AG09319 (cell line): ENCODE measurements at places on chromosomes 5 and 9.
A peak's percentile ranks its signal among the peaks of the same experiment; 100 is the strongest.

DNA sequence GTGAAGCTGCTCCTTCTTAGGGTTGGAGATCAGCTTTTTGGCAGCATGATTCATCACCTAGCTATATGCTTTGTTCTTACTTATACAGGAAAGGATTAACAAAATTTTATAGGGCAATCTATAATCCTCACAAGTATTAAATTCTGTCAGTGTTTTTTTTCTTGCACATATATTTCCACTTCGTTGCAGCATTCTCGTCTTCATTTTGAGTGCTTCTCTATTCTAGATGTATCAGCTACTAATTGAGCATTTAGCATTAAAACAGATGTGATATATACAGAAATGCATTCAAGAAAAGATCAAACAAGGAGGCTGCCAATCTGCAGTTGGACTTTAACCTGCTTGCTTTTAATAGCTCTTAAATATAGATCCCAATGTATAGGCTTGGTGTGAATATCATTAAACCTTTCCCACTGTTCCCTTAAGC is 3.6 kb upstream of the CTXN3 start:
- DNase-seq: no peak

GRCh38 chr5:66180282-66181155 is 36.4 kb downstream of the SREK1 start:
- DNase-seq: no peak

DNA sequence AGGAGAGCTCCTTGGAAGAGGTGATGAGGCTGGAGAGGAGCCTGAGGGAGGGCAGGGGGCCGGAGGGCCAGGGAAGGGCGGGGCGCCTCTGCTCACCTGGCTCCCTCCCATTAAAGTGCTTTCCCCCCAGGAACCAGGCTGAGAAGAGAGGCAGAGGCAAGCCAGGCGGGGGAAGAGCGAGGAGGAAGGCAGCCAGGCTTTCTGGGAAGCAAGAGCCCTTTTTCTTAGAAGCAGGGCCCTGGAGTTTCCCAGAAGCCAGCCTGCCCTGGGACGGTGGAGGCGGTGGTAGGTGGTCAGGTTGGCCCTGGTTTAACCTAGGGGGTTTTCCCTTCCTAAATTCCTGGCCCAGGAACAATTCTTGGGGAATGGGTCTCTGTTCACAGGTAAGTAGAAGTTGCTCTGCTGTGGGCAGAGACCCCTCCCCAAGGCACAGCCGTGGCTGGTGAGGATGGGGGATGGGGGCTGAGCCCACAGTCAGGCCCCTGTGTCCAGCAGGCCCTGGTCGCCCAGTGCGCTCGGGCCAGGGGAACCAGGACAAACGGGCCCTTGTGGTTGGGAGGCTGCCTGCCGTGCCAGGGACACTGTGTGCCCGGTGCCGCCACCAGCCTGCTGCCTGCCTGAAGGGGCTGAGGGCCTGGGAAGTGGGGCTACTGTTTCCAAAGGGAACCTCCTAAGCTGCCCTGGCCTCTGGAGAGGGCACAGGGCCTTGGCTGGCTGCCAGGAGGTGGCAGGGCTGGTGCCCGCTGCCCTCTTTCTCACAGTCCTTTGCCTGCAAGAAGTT is 16.6 kb upstream of the RALGDS start:
- DNase-seq: no peak

- peak; percentile 39 for DNase-seq
These were observed 2.0 kb upstream of the ADAMTS6 start for GRCh38 chr5:65483546-65484346.

- DNase-seq: peak; percentile 50
These were observed at the start of gene ACER2 for GRCh38 chr9:19408693-19409400. Gene ACER2 (plus strand): TSS chr9:19409009. CDS start chr9:19409085, 76 bp downstream.

- DNase-seq: no peak
These were observed 327.3 kb upstream of the CDH6 start for GRCh38 chr5:30866142-30866541.

DNA sequence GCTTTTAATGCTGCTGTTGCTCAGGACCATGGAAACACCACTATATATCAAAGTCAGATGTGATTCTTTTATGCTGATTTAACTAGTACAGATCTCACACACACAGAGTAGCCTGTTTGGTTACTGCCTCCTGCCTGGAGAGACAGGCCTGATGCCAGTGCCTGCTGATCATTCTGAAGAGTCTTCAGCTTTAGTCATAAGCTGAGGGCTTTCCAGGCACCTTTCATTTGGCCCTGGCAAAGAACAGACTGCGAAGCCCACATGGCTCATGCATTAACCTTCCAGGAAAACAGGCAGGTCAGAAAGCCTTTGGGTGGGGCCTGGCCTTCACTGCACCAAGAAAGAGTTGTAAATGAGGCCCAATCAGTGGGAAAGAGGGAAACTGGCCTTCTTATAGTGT is 144.7 kb downstream of the SAXO1 start:
- peak; percentile 7 for DNase-seq

GRCh38 chr9:81558091-81558830 is 131.1 kb downstream of the TLE1 start:
- peak; percentile 94 for DNase-seq

GRCh38 chr9:88984543-88984883 is 6.8 kb upstream of the S1PR3 start:
- no peak for DNase-seq

- no peak for DNase-seq
These were observed 1.5 kb upstream of the PHF19 start for GRCh38 chr9:120878188-120879130.

GRCh38 chr5:36089989-36090388 is 23.3 kb upstream of the UGT3A2 start:
- DNase-seq: no peak

DNA sequence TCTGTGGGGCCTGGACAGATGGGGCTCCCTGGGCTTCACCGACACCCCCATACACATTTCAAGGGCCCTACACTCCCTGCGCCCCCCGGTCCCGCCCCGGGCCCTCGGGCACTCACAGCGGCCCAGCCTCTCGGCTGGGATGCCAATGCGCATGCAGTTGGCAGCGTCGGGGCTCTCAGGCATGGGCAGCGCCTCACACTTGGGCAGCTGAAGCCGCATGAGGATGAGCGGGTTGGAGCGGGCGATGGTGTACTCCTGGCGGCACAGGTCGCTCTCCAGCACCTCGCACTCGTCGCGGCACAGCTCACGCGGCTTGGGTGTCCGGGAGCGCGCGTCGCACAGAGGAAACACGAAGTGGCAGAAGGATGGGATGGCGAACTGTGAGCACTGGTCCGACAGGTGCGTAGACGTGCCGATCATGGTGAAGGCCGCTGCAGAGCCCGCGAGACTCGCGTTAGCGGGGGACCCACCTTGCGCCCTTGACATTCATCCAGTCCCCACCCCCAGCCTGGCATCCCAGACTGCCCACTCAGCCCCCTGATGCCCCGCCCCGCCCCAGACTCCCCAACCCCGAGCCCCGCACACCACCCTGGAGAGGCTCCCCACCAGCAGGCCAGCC is 216.9 kb downstream of the ROR2 start:
- DNase-seq: no peak

DNA sequence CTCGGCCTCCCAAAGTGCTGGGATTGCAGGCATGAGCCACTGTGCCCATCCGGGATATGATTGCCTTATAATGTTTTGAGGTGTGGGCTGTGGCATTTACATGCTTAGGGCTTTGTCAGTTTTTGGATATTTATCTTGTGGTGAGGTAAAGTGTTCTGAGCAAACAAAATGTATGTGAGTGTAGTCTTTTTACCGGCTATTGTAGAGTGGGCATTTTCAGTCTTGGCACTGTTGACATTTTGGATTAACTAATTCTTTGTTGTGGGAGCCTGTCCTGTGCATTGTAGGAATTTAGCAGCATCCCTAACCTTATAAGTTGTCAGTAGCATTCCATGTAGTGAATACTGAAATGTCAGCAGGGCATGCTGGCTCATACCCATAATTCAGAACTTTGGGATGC is 21.6 kb downstream of the G3BP1 start:
- no peak for DNase-seq

- DNase-seq: no peak
These were observed 43.3 kb downstream of the PUM3 start for GRCh38 chr9:2800394-2801179.

DNA sequence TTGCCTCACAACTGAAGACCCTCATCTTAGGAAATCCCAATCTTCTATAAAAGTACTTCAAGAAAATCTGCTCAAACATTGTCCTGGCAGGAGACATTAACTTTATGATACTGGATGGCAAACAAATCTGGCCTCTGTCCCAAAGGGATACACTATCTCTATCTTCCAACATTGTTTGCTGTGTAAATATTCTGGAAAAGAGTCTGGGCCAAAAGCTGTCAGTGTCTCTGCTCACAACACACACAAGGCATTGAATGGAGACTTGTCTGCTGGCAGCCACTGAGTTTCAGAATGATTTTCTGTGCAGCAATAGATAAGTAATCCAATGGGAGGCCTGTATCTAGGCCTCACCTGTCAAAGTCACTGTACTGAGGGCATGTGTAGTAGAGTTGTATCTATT is 471.1 kb downstream of the DMAC1 start:
- no peak for DNase-seq

DNA sequence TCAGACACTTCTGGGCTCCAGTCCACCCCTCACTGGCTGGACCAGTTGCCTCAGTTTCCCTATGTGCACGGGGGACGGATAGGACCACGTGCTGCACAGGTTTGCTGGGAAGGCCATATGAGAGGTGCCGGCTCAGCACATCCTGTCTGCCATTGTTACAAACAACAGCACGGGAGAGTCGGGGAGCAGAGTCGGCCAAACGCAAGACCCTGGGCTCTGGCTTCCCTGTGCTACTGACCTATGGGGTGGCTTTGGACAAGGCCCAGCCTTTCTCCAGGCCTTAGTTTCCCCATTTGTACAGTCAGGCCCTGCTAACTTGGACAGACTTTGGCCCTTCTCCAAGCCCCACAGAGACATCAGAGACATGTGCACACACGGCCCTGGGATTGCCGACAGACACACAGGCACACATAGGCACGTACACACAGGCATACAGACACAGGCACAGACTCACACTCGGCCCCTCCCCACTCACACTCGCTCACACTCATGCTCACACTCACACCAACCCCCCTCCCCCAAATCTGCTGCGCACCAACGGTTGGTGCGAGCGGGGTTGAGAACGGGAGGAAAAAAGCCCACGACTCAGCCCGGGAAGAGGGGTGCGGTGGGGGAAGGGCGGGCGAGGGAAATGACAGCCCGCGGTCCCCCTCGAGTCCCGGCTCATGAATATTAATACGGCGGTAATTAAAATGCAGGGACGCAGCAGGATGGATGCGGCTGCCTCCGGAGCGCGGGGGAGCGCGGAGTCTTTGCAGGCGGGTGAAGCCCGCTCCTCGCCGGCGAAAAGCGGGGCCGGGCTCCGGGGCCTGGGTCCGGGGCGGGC is 133.0 kb downstream of the C9orf50 start:
- no peak for DNase-seq

GRCh38 chr9:77912895-77913693 is 118.5 kb downstream of the GNAQ start:
- no peak for DNase-seq

DNA sequence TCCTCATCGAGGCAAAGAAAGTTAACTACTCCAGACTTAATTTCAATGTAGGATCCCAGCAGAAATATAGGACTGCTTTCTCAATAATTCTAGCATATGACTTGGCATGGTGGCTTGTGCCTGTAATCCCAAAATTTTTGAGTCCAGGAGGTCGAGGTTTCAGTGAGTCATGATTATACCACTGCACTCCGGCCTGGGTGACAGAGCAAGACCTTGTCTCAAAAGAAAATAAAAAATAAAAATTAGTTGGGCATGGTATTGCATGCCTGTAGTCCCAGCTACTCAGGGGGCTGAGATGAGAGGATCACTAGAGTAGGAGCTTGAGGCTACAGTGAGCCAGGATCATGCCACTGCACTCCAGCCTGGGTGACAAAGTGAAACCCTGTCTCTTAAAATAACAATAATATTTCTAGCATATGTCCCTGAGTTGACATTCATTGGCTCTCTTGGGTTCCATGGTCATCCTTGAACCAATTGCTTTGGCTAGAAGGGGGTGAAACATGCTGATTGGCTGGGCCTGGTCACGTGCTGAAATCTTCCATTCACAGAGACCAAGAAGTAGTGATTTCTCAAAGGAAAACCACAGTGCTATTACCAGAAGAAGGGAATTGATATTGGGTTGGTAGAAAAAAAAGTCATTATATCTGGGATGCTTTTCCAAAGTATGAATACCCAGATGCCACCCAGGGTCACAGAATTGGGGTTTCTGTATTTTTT is 31.6 kb upstream of the GARNL3 start:
- DNase-seq: no peak

DNA sequence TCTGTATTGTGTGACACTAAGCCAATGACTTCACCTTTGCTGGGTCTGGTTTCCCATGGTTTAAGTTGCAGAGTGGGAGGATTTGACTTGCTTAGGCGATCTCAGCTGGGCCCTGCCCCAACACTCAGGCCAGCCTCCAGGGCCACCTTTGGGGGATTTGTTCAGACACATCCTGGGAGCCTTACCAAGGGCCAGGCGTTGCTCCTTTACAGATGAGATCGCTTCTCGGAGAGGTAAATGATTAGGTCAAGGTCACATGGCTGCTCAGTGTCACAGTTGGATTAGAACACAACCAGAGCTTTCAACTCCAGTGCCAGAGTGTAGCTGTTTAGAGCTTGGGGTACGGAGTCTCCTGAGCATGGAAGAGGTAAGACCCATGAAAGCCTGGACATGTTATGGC is 57.5 kb downstream of the COL27A1 start:
- no peak for DNase-seq

DNA sequence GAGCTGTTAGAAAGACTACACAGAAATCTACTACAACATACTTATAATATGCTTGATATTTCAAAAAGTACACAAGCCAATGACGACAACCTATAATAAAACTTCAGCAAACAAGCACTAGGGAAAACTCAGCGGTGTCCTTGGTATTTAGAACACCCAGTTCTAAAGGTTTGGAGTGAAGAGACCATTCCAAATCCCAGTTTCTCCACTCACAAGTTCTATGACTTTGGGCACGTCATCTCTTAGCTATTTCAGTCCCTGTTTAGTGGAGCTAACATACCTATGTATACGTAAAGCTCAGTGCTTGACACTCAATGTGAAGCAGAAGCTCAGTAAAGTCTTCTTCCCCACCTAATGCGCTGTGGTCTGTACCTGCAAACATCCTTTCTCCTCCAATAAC is 52.8 kb downstream of the MLLT3 start:
- DNase-seq: no peak

- no peak for DNase-seq
These were observed 15.3 kb downstream of the FPGS start for GRCh38 chr9:127817881-127818434.

GRCh38 chr5:134647750-134648424 is 698 bp upstream of the SEC24A start:
- no peak for DNase-seq

DNA sequence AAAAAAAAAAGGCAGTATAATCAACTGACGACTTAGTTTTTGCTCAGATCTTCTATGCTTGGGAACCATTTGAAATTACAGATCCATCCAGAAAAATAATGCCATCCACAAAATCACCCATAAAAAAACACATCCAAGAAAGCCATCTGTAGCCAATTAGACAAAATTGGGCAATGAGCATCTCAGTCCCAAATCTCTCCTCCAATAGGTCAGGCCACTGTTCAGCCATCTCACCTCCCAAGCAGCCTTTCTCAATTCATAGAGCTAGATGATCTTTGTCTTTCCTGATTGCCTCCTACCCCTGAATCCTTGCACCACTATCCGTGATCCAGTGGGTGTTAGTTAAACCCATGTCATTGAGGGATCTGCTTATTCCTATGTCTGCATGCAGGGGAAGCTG is 139.6 kb downstream of the SCAMP1 start:
- DNase-seq: no peak

GRCh38 chr9:14207352-14207995 is 106.5 kb downstream of the NFIB start:
- no peak for DNase-seq
